ENCODE measurements at places on chromosomes 1 and 21.

DNA sequence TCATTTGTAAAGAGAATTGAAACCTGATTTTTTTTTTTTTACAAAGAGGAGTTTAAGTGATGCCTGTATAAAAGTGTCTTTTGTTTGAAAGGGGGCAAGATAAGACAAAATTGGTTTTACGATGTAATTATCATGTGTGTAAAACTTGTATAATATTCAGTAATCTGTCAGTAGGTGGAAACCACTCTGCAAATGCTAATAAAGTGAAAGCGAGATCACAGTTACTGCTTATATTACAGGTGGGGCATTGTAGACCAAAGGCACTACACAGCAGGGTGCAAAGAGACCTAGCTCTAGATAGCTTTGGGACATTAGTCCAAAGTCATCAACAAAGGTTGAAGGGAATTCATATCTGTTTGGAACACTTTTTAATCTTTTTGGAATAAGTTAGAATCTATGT lies 174.2 kb downstream of the LHX8 start:
- DNase-seq, result no peak

DNA sequence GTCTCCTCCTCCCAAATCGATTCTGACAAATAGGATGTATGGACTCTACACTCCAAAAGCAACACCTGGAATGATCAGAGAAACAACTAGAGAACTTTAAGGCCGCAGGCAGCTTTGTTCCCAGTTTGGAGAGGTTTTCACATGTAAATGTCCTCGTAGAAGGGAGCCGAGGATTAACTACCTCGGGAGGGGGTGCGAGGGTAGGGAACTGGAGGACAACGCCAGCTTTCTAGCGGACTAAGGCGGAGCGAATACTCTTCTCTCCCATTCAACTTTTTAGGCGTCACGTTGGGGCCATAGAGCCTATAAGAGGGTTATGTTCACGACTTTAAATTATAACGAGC lies 1.2 kb downstream of the SCAF4 start:
- DNase-seq, result no peak

DNA sequence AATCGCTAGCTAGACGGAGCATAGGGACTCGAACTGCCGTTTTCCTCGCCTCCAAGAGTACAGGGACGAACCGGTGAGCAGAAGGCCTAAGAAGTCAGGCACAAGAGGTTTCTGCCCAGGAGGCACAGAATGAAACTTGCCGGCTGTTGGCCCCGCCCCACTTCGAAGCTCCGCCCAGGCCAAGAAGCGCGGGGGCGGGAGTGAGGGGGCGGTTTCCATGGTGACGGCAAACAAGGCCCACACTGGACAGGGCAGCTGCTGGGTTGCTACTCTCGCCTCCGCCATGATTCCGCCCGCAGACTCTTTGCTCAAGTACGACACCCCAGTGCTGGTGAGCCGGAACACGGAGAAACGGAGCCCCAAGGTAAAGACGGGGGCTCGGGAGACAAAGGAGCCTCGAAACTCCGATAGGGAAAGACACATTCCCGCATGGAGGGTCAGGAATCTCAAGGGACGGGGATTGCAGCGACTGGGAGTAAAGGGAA lies at the start of gene DNALI1:
TSS of gene DNALI1 (plus strand) at position 229 of the 485 bp plus-strand sequence. CDS start at position 284, 55 bp downstream.
- DNase-seq, result peak; percentile 56

DNA sequence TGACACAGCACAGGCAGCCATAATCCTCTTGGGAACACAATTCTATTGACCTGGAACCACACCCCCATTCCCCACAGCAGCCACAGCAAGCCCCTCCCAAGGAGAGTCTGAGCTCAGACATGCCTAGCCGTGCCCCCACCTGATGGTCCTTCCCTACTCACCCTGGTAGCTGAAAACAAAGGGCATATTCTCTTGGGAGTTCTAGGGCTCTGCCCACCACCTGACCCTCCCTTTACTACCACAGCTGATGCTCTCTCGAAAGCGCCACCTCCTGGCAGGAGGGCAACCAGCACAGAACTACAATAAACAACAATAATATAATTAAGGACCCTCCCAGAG lies 184.8 kb upstream of the COA6 start:
- DNase-seq, result no peak

GRCh38 chr1:231584117-231584516 lies 42.5 kb upstream of the DISC1 start:
- no peak for DNase-seq

GRCh38 chr1:232883992-232884661 lies 66.3 kb upstream of the NTPCR start:
- DNase-seq, result no peak

DNA sequence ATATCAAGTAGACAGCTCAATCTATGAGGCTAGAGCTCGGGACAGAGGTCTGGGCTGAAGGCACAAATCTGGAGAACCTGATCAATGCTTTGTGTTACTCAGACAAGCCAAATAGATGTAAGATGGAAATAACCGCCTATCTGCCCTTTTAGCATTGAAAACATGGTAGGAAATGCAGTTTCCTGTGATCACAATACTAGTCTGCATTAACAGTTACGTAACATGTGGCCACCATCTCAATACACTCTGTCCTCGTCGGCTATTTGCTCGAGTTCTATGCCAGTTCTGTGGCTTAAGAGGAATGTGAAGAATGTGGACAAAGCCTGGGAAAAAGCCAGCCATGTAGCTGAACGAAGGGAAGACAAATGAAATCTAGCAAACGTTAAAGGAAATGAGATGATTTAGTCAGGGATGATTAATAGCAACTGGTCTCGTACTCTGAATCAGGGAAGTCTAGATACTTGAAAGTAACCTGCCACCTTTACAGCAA lies 73.3 kb downstream of the HSF2BP start:
- no peak for DNase-seq

DNA sequence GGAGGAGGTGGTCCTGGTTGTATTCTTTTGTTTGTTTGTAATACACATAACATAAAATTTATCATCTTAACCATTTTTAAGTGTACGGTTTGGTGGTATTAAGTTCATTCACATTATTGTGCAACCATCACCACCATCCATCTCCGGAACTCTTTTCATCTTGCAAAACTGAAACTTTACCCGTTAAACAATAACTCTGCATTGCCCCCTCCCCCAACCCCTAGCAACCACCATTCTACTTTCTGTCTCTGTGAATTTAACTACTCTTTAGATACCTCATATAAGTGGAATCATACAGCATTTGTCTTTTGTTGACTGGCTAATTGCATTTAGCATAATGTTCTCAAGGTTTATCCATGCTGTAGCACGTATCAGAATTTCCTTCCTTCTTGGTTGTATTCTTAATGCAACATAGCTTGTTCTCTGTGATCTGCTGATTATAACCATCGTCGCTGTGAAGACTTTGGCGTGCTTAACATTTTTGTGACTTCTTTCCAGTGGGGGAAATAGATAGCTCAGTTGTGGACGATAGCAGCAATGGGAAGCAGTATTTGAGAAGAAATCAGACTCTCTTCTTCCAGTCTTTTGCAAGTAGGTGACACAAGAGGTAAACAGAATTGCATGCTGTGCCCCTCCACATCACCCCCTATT lies 117.5 kb upstream of the HOOK1 start:
- no peak for DNase-seq

- no peak for DNase-seq
Observed at GRCh38 chr1:18739408-18739807, 108.8 kb downstream of the PAX7 start.

DNA sequence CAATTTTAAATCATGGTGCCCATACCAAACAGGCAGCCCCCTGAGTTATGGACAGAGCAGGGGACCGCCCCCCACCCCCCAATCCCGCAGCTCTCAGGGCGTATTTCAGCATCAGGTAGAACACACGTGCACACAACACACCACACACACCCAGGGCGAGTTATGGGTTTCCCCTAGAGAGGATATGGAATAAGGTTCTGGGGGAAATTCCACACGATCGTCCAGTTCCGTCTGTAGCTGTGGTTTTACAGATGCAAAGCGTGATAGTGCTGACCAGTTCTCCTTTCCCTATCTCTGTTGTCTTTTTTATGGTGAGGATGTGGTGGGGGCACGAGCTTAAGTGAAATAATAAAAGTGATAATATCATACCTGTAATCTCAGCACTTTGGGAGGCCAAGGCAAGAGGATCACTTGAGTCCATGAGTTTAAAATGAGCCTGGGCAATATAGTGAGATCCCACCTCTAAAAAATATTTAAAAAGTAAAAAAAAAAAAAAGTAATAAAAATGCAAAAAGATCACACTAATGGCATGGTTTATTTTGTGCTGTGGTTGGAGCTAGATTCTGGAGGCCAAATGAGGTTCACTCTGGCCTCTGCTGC lies 25.1 kb downstream of the C2CD2 start:
- no peak for DNase-seq

DNA sequence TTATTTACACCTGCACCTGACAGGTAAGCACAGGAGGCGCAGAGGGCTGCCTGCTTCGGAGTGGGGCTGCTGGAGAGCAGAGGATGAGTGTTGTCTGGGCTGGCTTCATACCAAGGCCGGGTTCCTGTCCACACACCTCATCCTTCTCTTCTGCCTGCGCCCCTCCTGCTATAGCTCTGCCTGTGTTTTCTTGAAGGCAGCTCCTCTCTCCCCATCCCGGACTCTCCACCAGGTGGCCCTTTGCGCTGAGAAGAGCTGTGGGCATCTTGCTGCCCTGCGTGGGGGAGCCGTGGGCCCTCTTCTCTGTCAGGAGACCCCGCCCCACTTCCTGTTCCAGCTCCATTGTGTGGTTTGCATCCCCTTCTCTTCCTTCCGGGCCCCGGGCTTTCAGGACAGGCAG lies 35.0 kb downstream of the ARHGEF10L start:
- no peak for DNase-seq

- peak; percentile 9 for DNase-seq
Observed at GRCh38 chr1:45266151-45266801, 59.9 kb upstream of the ZSWIM5 start.

- no peak for DNase-seq
Observed at GRCh38 chr1:248045209-248045608, 1.4 kb upstream of the OR2L3 start.

DNA sequence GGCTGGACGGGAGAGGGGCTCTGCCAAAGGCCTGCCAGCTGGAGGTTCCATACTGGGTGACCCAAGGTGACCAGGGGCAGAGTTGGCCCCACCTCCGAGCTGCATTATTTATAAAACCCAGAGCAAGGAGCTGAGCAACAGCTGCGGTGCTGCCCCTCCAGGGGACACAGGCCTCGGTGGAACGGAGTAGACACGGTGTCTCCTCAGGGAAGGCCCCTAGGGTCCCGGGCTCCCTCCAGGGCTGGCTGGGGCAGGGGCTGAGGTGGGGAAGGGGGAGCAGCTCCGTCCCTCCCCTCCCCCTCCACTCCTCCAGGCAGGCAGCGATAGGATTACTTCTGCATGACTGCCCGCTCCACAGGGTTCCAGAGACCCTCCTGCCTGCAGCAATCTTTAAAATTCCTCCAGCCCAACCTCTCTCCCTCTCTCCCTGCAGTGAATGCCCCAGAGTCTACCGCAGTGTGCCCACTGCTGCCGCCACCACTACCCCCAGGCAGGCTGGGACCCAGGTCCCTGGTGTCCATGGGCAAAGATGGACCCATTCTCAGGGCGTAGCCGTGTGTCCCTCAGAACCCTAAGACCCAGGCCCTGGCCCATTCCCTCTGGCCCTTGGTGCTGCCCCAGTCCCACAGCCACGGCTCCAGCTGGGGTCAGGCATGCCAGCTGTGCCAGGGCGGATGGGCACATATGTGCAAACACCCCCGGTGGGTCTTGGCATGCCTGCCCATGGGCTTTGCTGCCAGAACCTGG lies 10.8 kb downstream of the AHDC1 start:
- DNase-seq, result no peak

GRCh38 chr1:81836007-81836626 lies 35.4 kb downstream of the ADGRL2 start:
- DNase-seq, result peak; percentile 26

- peak; percentile 59 for DNase-seq
Observed at GRCh38 chr21:34280389-34280795, 83.4 kb upstream of the KCNE2 start.

GRCh38 chr1:3902571-3903091 lies 2.6 kb upstream of the C1orf174 start:
- DNase-seq, result no peak
